ENCODE measurements at places on chromosomes 2 and 18.
A peak's percentile ranks its signal among the peaks of the same experiment; 100 is the strongest.

DNA sequence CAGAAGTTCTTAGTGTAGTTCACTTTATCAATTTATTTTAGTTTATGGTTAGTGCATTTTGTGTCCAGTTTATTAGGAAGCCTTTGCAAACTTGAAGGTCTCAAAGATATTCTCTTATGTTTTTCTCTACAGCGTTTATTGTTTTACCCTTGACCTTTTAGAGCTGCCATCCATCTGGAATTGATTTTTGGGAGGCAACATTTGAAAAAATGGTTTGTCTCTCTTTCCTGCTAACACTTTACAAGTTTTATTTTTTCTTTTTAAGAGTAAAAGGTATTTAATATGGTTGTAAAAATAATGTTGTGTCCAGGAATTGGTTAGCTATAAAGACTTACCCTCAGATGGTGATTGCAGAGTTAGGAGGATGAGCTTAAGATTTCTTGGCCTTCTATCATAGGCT is 14.0 kb downstream of the GORASP2 start:
- DNase-seq: no peak

GRCh38 chr18:22265838-22266237 is 96.4 kb downstream of the GATA6 start:
- DNase-seq: no peak

DNA sequence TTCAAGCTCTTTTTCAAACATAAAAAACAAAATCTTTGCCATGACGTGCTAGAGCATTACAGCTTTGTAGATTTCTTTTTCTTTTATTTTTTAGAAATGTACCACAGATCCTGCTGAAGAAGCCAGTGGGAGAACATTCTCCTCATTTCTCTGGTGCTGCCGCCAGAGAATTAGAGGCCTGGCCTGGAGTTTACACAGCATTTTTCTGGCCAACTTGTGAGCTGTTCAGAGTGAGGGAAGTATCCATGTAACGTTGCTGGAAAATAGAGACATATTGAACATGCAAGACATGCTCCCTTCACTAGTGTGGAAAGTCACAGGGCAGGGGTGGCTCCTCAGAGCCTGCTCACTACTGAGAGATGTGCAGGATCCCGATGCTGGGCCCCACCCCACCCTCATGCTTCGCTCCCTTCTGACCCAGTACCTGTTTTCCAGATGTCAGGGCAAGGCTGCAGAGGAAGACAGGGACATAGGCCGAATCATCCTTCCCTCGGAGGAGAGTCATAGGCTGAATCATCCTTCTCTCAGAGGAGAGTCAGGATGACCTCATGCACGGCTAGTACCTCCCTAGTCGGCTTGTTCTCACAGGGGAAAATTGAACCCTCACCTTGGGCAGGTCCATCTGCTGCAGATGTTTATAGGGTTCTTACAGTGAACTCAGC is 298.5 kb downstream of the INSIG2 start:
- no peak for DNase-seq

- no peak for DNase-seq
Observed at GRCh38 chr2:37890893-37891495, 34.1 kb upstream of the RMDN2 start.

DNA sequence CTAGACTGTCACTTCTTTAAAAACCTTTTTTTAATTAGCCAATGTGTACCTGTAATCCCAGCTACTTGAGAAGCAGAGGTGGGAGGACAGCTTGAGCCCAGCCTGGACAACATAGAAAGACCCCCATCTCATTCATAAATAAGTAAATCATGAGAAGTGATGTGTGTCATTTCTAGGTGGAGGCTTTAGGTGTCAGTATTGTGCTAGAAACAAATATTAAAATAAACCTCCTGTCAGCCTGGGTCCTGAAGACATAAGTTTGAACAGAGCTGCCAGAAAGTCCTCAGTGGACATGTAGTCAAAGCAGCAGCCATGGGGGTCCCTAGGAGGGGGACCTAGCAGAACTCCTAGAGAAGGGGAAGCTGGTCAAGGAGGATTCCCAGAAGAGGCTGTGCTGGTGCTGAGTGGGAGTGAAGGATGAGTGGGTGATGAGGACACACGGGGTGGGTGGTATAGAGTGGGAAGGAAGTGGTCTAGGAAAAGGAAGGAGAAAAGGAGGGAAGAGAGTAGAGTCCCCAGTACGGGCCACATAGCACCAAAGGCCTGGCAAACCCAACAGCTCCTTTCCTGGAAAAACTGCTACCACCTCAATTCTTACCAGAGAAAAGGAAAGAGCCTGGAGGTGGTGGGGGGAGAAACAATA is 316.6 kb upstream of the NCKAP5 start:
- no peak for DNase-seq

- no peak for DNase-seq
Observed at GRCh38 chr18:6737833-6738232, 8.3 kb downstream of the ARHGAP28 start.

GRCh38 chr18:27558388-27559155 is 373.5 kb upstream of the CHST9 start:
- DNase-seq: no peak

GRCh38 chr18:61606068-61606660 is 272.9 kb downstream of the CDH20 start:
- DNase-seq: no peak

GRCh38 chr2:42964439-42965083 is 172.2 kb upstream of the HAAO start:
- peak; percentile 90 for DNase-seq
